OCI-M1 (cell line): ENCODE measurements at places on chromosomes 16 and 17.

DNA sequence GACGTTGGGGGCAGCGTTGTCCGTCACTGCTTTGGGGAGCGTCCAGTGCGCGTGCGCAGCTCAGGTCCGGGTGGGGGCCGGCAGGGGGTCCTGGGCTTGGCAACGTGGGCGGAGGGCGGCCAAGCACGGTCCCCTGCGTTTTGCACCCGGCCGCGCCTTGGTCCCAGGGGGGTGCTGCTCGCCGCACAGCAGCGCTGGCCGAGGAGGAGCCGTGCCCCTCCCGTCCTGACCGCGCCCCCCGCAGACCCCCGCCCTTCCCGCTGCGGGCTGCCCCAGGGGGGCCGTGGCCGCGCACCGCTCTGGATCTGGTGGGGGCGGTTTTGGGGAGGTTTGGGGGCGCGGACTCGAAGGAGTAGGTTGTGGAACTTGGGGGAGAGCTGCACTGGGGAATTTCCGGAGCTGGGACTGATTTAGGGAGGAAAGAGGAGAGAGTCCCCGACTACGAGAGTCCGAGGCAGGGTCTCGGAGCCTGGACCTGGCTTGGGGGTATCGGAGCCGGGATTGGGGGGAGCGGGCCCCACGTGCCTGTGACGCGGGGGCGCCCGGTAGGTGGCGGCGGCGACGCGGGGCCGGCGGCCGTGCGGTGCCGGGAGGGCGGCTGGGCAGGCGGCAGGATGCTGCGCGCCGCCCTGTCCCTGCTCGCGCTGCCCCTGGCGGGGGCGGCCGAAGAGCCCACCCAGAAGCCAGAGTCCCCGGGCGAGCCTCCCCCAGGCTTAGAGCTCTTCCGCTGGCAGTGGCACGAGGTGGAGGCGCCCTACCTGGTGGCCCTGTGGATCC lies at the start of gene SLC9A5:
TSS of gene SLC9A5 (plus strand) at position 579 of the 777 bp plus-strand sequence. CDS start at position 615, 36 bp downstream.
- DNase-seq: no peak

- peak; percentile 73 for DNase-seq
Measured at GRCh38 chr16:66275775-66276428, 90.6 kb upstream of the CDH5 start.

GRCh38 chr17:32492648-32493289 lies 6.0 kb downstream of the CDK5R1 start:
- DNase-seq: no peak

DNA sequence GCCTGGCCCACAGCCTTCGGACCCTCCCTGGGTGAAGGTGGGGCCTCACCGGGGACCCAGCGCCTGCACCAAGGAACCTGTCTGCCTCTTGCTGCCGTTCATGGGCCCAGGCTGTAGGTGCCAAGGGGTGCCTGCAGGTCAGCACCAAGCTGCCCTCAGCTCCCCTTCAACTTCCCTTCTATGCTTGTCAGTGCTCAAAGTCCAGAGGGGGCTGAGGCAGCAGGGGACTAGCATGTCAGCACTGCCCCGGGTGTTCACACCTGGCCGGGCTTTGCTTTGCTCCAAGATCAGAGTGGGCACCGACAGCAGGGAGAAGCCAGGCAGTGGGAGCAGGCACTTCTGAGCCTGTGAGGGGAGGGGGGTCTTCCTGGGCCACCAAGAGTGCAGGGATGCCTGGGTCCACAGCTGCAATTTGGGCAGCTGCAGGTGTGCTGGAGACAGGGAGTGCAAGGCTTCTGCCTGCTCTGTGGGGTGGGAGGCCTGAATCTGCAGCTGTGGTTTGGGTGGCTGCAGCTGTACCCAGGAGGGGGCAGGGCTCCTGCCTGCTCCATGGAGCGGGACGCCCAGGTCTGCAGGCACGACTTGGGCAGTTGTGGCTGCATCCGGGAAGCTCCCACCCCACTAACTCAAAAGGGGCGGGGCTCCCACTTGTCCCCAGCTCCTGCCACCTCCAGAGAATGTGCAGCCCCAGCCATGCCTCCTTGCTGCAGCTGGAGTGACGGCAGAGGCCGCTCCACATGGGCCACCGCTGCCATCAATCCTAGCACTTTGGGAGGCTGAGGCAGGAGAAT lies 27.6 kb upstream of the PRM1 start:
- no peak for DNase-seq

- no peak for DNase-seq
Measured at GRCh38 chr17:28086519-28086918, 44.0 kb downstream of the NLK start.

GRCh38 chr16:888901-889570 lies 81.7 kb downstream of the LMF1 start:
- no peak for DNase-seq

- DNase-seq: peak; percentile 72
Measured at GRCh38 chr17:50425682-50426471, at the start of gene ACSF2. TSS of gene ACSF2 (plus strand) at chr17:50426218. CDS start at chr17:50426262, 44 bp downstream.

DNA sequence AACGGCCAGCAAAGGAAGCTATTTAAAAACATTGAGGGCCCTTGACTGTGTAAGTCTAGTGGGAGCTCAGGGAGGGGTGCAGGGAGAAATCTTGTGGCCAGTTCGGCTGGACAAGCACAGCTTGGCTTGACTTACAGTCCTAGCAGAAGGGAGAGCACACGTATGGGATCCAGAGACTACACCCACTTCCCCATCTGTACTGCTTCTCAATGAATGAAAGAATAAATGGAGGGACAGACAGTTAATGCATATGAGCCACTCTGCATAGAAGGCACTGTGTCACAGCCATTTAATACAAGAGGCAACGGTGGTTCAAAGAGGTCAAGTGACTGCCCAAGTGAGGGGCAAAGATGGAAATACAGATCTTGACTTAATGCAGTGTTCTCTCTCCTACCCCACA lies 15.5 kb downstream of the GTF3C1 start:
- no peak for DNase-seq

DNA sequence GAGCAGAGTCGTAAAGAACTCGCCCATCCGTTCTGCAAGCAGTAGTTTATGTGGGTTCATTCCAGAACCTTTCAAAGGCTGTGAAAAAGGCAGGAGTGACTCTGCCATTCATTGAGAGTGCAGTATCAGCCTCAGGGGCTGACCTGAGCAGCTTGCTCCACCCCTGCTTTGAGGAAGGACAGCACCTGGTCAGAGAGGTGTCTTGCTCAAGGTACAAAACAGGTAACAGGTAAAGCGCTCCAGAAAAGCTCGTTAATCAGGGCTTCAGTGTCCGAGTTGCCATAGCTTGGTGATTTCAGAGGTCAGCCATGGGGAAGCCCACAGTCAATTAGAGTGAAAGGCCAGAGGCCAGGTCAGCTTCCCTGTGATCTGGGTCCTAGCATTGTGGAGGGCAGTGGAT lies 251.1 kb downstream of the ABCC12 start:
- DNase-seq: no peak

- DNase-seq: no peak
Measured at GRCh38 chr17:18229771-18230170, 4.3 kb downstream of the LLGL1 start.

- DNase-seq: no peak
Measured at GRCh38 chr17:64951877-64952276, 32.6 kb upstream of the LRRC37A3 start.

DNA sequence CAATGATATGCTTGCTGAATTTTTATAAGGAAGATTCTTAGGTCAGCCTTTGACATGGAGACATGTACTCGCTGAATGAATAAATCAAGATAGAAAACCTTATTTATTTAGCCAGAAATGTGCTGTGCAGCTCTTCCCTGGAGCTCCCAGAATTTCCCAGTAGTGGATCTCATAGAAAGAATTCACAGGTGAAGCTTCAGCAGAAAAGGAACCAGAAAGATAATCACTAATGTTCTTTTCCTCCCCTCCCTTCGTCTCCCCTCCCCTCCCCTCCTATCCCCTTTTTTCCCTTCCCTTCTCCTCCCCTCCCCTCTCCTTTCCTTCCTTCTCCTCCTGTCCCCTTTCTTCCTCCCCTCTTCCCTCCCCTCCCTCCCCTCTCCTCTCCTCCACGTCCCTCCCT lies 158.2 kb downstream of the MAP2K6 start:
- DNase-seq: no peak

GRCh38 chr17:9521062-9521461 lies 54.6 kb downstream of the STX8 start:
- DNase-seq: no peak

GRCh38 chr16:51312363-51313150 lies 161.5 kb upstream of the SALL1 start:
- DNase-seq: no peak
